NCI-H460 (cell line): ENCODE measurements at places on chromosomes 2 and 18. TPM values are rescaled to one million over a fixed set of nuclear protein-coding genes. Genes with fewer than 3 reads are reported as not detected.
A peak's percentile ranks its signal among the peaks of the same experiment; 100 is the strongest.

HOXD13 gene
- 4.7 and 5.2 TPM in 2 replicates for total RNA-seq

GRCh38 chr18:43662657-43663056 lies 385.4 kb upstream of the SYT4 start:
- no peak for DNase-seq

TFCP2L1 gene
- total RNA-seq: 0.02 and 0.09 TPM in 2 replicates

- no peak for DNase-seq
These were observed 217.1 kb upstream of the SLC35G4 start for GRCh38 chr18:11392292-11392691.

DNA sequence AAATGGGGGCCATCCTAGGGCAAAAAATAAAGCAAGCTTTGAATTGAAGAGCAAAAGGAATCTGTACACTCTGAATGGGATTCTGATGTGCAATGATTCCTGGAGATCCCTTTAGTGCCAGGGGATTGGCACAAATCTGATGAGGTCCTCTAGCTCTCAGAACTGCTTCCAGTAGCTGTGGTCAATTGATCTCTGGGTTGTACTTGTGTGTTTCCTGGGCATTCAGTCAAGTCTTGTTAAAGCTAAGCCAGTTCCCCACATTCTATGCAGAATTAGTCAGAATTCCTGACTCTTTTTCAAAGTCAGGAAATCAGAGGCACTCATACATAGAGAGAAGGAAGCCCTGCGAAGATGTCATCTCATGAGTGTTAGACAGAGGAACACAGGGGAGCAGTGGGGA lies 161.3 kb downstream of the DNER start:
- no peak for DNase-seq

CFAP53 gene
- 0.35 and 0.84 TPM in 2 replicates for total RNA-seq

CIB4 gene
- total RNA-seq: not detected in 2 replicates

KLHL14 gene
- total RNA-seq: 0.49 and 0.54 TPM in 2 replicates

GRCh38 chr2:174048243-174048642 lies 83.1 kb upstream of the SP3 start:
- DNase-seq: no peak

POTEF gene
- total RNA-seq: not detected in 2 replicates

GATA6 gene
- 1.0 and 1.8 TPM in 2 replicates for total RNA-seq

MYO3B gene
- total RNA-seq: not detected in 2 replicates

SULT1C2 gene
- total RNA-seq: not detected in 2 replicates

GRCh38 chr2:219644801-219645480 lies 17.5 kb downstream of the SLC4A3 start:
- DNase-seq: no peak

DNA sequence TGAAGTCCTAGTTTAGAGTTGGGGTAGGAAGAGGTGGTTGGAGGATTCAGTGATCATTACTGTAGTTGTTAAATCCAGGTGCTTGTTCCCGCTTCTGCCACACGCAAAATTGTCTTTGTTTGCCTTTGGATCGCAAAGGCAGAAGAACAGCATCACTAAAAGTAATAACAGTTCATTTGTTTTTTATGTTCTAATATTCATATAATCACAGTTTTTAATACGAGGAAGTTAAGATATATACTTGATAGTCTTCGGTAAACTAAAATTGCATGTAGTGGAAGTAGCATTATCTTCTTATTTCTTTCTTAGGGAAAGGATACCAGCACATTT lies 365 bp downstream of the NDUFB3 start:
- no peak for DNase-seq

DNA sequence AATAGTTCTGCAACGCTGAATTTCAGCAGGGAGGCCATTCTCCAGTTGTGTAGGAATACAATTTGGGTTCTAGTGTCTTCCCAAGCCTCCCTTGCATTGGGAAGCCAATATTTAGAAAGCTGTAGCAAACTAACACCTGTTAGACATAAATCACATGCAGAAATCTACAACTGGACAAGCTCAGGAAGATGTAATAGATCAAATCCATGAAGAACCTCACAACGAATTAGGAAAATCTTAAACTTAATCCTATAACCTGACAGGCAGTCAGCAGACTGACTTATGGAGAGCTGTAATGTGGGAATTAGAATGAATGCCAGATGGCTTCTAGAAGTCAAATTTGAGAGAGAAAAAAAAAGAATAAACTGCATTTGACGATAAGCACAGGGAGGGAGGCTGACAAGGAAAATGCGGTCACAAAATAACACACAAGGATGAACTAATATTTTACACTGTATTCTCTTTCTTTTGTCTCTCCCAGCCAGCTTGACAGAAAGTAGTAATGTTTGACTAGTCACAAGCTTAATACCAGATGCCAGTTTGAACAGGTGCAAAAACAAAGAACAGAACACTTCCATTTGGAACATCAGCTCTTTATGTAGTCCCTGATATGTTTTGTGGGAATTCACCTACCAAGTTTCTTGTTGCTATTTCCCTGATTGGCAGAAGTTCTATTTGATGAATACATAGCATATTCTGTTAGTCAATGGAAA lies 50.8 kb upstream of the FANCL start:
- no peak for DNase-seq

- no peak for DNase-seq
These were observed 6.4 kb downstream of the ITSN2 start for GRCh38 chr2:24353973-24354372.

TRAK2 gene
- total RNA-seq: 62.2 and 62.5 TPM in 2 replicates

GPR35 gene
- total RNA-seq: 0.10 and 0.38 TPM in 2 replicates

GRCh38 chr2:152359573-152360363 lies 24.8 kb downstream of the FMNL2 start:
- DNase-seq: peak; percentile 90

DNA sequence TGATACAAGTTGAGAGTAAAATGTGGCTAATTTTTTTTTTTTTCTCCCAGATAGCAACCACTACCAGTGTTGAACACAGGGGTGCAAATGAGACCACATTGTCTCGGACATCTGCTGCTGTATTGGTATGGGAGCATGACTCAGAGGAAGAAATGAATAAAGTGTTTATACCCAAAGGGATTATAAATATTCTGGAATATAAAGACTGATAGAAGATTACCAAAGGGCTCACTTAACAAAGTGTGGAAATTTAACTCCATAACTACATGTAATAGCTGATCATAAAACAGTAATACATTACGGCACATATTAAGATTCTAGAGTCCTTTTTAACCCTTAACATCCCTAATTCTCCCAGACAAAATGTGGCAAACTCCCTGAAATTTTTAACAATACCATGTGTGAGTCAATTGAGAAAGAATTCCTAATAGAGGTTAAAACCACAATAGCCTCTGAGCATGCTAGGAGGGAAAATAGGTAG lies 1023.0 kb upstream of the ACVR2A start:
- DNase-seq: no peak

DNA sequence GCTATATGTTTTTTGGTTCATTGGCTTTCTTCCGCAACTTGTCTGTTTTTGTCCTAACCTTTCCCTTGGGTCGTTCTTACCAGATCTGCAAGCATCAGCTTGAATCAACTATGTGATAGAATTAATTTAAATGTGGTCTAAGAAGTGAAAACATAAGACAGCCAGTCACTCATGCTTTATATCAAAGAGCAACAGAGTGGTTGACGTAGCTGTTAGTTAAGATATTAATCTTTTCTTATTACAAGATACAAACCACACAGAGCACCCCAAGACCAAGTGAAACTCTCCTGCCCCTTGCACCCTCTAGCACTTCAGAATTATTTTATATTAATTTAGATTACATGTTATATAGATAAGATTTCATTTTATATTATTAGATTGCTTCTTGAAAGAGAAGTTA lies 15.2 kb downstream of the IL18RAP start:
- no peak for DNase-seq

DNA sequence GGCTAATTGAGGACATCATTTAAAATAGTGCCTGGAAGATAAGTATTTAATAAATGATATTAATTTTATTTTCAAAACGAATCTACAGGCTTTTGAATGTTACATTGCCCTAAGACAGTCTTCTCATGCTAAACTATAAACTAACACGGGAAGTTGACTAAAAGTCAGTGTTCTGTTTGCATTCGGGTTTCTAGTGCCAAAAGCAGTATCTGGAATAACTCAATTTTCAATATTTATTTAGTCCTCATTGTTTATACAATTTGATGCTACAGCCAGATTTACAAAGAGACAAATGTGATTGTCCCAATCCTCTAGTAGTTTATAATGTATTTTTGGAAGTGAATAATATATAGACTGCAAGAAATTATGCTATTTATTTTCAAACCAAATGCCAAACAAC lies 429.2 kb downstream of the LRP1B start:
- no peak for DNase-seq

DNA sequence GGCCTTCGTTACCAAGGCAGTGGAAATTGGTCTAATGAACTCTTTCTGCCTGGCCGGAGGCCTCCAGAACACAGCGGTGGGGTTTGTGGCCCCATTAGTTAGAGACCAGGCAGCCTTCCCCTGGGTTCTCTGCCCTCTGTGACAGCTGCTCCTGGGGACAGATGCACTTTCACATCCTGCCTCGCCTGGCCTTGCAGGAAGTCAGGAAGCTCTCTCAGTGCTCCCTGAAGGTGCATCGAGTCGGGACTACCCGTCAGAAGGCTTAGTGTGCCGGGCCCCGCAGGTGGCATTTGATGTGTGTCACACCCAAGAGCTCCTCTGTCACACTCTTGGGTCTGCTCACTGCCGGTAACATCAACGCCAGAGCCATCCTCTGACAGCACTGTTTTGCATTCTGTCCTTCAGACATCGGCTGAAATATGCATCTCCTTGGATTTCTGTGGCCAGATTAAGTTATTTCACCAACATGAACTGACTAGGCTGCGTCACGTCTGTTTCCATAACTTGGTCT lies 158.3 kb downstream of the LDLRAD4 start:
- DNase-seq: no peak

RAPGEF4 gene
- 10.8 and 11.8 TPM in 2 replicates for total RNA-seq
